Activated CD4-positive, alpha-beta T cell treated with anti-CD3 and anti-CD28 coated beads, Interleukin-10, Interleukin-2, amounts not matched to agents 100 ng/mL and 50 ng/mL, durations not matched to agents 16 hours and 8 hours (primary cell): ENCODE measurements at places on chromosomes 5 and 9.

DNA sequence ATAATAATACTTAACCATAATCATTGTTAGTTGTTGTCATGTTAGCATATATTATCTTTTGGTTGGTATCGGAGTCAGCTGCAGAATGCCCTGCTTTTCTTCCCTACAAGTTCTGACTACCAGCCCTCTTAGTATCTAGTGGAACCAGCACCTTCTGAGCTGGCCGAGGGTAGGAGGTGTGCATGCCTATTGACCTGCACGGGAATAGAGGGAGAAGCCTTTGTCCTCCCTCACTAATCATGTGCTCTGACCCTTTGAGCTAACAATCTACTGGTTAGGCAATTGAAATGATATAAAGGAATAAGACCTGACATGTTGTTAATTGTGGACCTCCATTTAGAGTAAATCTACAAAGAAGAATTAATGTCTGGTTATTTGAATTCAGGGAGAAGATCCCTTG is 4.1 kb downstream of the PCSK5 start:
- DNase-seq: no peak

GRCh38 chr5:106658150-106658549 is 1012.6 kb downstream of the EFNA5 start:
- no peak for DNase-seq

- DNase-seq: no peak
Measured at GRCh38 chr9:110502842-110503241, 76.7 kb downstream of the SVEP1 start.

- DNase-seq: no peak
Measured at GRCh38 chr9:134676886-134677285, 35.3 kb downstream of the COL5A1 start.

DNA sequence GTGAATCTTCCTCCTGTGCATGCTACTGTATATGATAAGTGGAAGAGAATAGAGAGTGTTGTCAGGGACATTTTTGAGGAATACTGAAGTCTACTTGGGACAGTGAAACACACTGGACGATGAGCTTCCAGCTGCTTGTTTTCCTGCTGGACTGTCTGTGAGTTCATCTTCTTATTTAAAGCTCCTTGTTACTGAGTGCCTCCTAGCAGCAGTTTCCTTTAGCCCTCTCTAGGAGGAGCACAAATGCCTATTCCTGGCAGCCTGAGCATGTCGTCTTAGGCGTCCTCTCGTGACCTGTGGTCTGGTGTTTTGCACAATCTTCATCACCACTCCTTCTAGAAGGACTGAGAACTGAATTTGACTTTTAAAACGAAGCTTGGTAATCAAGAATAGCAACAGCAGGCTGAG is 43.8 kb downstream of the ANKRD33B start:
- no peak for DNase-seq
